ENCODE measurements at places on chromosomes 4 and X. TPM values are rescaled to one million over a fixed set of nuclear protein-coding genes. Genes with fewer than 3 reads are reported as not detected.
A peak's percentile ranks its signal among the peaks of the same experiment; 100 is the strongest.

Gene UGT2B17
- 0.11 TPM for total RNA-seq

Gene DRD5
- not detected for total RNA-seq

Gene SRPK3
- 0.04 TPM for total RNA-seq

Gene MUC7
- not detected for total RNA-seq

Gene RTL5
- not detected for total RNA-seq

Gene SUPT20HL1
- total RNA-seq, result not detected

Gene SHOX
- total RNA-seq, result not detected

Gene DIPK2B
- total RNA-seq, result not detected

- no peak overlapping the region for H3K4me3 ChIP-seq
- peak; percentile 48 for DNase-seq
- no peaks in the 10 kb centered on the region for H3K4me1 ChIP-seq
- no peak overlapping the region for H3K27ac ChIP-seq
These were observed 9.7 kb upstream of the GEMIN8 start for GRCh38 chrX:14039344-14039743.

GRCh38 chr4:75781305-75781704 is 56.9 kb downstream of the USO1 start:
- peaks cover 79% of the 10 kb centered on the region for H3K36me3 ChIP-seq
- DNase-seq, result no peak
- H3K4me3 ChIP-seq, result no peak overlapping the region
- no peaks in the 10 kb centered on the region for H3K4me1 ChIP-seq
- H3K27me3 ChIP-seq, result no peaks in the 10 kb centered on the region

- H3K27ac ChIP-seq, result no peak overlapping the region
- no peak overlapping the region for H3K4me3 ChIP-seq
- no peaks in the 10 kb centered on the region for H3K36me3 ChIP-seq
These were observed 48.5 kb downstream of the SLC9A7 start for GRCh38 chrX:46710425-46710824.

DNA sequence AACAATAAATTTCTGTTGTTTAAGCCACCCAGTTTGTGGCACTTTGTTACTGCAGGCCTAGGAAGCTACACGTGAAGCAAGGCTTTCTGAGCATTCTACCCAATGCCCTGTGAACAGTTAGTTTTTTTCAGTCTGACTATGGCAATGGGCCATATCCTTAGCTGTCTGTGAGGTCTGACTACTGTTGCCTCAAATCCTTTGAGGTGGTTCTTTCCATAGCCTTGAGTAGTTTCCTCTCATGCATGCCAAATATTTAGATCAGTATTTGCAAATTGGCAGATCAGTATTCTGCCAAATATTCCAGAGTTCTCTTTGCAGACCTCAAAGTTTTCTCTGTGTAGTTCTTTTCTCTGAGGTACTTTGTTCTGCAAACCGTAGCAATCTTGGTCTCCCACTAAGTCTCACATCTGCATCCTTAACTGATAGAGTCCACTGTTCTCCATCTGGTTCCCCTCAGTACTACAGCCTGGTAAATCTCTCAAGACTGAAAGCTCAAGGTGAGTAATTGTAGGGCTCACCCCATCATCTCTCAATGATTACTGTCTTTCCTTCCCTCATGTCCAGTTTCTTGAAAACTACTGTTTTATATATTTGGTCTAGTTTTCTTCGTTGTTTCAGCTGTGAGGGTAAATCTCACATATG is 984.9 kb upstream of the INTU start:
- H3K27ac ChIP-seq, result peak overlapping the region; percentile 41
- H3K36me3 ChIP-seq, result peaks cover 44% of the 10 kb centered on the region
- no peak for DNase-seq
- H3K4me1 ChIP-seq, result no peaks in the 10 kb centered on the region

- no peak for DNase-seq
- H3K4me1 ChIP-seq, result no peaks in the 10 kb centered on the region
- no peak overlapping the region for H3K4me3 ChIP-seq
- no peak overlapping the region for H3K27ac ChIP-seq
- no peaks in the 10 kb centered on the region for H3K36me3 ChIP-seq
These were observed 647.1 kb downstream of the ANKRD50 start for GRCh38 chr4:124065422-124065821.

- H3K4me1 ChIP-seq, result no peaks in the 10 kb centered on the region
- no peak overlapping the region for H3K4me3 ChIP-seq
- no peak for DNase-seq
- H3K36me3 ChIP-seq, result no peaks in the 10 kb centered on the region
- no peaks in the 10 kb centered on the region for H3K27me3 ChIP-seq
- H3K27ac ChIP-seq, result no peak overlapping the region
These were observed 37.3 kb upstream of the IGFBP7 start for GRCh38 chr4:57147335-57148060.

DNA sequence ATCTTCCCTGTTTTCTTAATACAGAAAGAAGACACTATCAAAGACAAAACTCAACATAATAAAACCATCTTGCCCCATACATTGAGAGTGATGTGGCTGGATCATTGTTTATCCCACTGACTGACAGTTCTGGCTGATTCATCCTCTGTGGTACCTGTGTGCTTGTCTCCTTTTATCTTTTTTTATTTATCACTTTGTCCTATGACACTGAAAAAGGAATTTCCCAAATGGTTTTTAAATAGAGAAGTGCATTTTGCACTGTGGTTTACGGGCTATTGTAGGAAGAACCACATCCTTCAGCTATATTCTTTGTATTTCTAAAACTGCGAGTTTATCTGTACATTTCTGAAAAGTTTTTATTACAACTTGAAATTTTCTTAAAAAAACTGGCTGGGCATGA is 15.0 kb downstream of the TTC29 start:
- no peak for DNase-seq
- no peaks in the 10 kb centered on the region for H3K27me3 ChIP-seq
- no peak overlapping the region for H3K4me3 ChIP-seq
- no peaks in the 10 kb centered on the region for H3K4me1 ChIP-seq
- no peaks in the 10 kb centered on the region for H3K36me3 ChIP-seq
- no peak overlapping the region for H3K27ac ChIP-seq

DNA sequence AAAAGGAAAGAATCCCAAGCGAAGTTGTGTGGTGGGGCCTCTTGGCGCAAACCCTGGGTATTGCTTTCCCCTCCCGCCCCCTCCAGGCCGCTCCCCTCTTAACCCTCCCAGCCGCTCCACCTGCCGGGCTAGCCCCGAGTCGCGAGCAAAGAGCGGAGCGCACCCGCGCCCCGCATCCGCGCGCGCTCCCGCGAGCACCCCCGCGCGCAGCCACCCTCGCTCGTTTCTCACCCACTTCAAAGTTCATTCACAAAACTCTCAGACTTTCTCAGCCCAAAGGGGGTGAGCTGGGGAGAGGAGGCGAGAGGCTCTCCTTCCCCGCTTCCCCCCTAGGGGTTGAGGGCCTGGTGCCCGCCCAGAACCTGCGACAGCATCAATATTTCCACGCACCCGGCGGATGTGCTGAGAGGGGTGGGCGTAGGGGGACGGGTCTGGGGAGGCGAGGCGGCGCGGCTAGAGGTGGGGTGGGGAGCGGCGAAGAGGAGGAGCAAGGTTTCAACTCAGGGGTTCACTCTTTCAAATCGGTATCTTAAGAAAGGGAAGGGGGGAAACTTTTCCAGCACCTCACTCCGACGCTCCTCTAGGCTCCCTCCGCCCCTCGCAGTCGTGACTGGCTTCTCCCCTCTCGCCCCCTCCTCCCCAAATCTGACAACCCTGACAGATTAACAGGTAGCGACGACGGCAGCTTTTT is 1.8 kb downstream of the MAML3 start:
- no peak overlapping the region for H3K27ac ChIP-seq
- DNase-seq, result peak; percentile 57
- peak overlapping the region; percentile 61 for H3K4me3 ChIP-seq
- no peaks in the 10 kb centered on the region for H3K4me1 ChIP-seq
- H3K27me3 ChIP-seq, result peaks cover 22% of the 10 kb centered on the region

GRCh38 chrX:105696870-105697269 is 125.5 kb upstream of the NRK start:
- H3K4me3 ChIP-seq, result no peak overlapping the region
- H3K27ac ChIP-seq, result no peak overlapping the region
- H3K36me3 ChIP-seq, result no peaks in the 10 kb centered on the region
- no peaks in the 10 kb centered on the region for H3K27me3 ChIP-seq
- no peak for DNase-seq

GRCh38 chrX:19849464-19850080 is 37.8 kb downstream of the SH3KBP1 start:
- peaks cover 11% of the 10 kb centered on the region for H3K27me3 ChIP-seq
- no peaks in the 10 kb centered on the region for H3K36me3 ChIP-seq
- H3K27ac ChIP-seq, result no peak overlapping the region
- H3K4me1 ChIP-seq, result no peaks in the 10 kb centered on the region

DNA sequence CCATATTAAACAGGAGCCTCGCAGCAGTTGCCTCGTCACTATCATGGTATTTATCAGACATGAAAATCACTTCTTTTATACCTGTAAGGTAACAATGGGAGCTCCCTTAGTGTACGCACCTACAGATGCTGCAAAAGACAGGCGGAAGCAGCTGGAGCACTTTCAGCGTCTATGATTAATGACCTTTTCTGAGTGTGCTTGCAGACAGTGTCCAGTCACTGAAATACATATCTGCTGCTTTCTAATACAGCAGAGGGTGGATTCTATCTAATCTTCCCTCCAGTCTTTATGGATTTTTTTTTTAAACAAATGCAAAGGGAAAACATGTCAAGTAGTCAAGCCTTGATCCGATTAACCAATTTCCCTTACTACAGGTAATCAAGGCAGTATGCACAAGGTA is 24.1 kb downstream of the DCTD start:
- H3K27ac ChIP-seq, result no peak overlapping the region
- H3K4me3 ChIP-seq, result no peak overlapping the region
- no peaks in the 10 kb centered on the region for H3K4me1 ChIP-seq
- no peak for DNase-seq

- DNase-seq, result no peak
- no peak overlapping the region for H3K4me3 ChIP-seq
- H3K27me3 ChIP-seq, result no peaks in the 10 kb centered on the region
- H3K4me1 ChIP-seq, result no peaks in the 10 kb centered on the region
- H3K27ac ChIP-seq, result no peak overlapping the region
These were observed 55.7 kb downstream of the BTC start for GRCh38 chr4:74738464-74739143.

DNA sequence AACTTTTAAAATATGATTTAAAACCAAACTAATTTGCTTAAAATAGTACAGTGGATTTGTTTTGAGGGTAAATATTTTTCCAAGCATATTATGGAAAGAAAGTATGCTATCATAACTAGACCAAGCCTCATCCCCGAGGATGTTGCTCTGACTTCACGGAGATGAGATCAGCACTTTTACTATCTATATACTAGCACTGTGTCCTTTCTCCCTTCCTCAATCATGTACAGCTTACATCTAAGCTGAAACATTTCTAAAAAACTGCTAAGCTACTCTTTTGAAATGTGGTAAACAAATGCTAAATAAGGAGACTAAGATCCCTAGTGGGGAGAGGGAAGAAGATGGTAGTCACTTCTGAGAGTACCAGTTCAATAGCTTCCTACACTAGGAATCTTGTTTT is 23.8 kb downstream of the AMMECR1 start:
- H3K4me1 ChIP-seq, result no peaks in the 10 kb centered on the region
- no peak for DNase-seq
- H3K27me3 ChIP-seq, result no peaks in the 10 kb centered on the region
- H3K4me3 ChIP-seq, result no peak overlapping the region
- H3K27ac ChIP-seq, result no peak overlapping the region
- no peaks in the 10 kb centered on the region for H3K36me3 ChIP-seq

GRCh38 chr4:7101692-7102515 is 34.0 kb upstream of the GRPEL1 start:
- H3K4me3 ChIP-seq, result peak overlapping the region; percentile 56
- peak; percentile 80 for DNase-seq
- H3K4me1 ChIP-seq, result peaks cover 30% of the 10 kb centered on the region
- no peaks in the 10 kb centered on the region for H3K36me3 ChIP-seq
- peaks cover 23% of the 10 kb centered on the region for H3K27me3 ChIP-seq

DNA sequence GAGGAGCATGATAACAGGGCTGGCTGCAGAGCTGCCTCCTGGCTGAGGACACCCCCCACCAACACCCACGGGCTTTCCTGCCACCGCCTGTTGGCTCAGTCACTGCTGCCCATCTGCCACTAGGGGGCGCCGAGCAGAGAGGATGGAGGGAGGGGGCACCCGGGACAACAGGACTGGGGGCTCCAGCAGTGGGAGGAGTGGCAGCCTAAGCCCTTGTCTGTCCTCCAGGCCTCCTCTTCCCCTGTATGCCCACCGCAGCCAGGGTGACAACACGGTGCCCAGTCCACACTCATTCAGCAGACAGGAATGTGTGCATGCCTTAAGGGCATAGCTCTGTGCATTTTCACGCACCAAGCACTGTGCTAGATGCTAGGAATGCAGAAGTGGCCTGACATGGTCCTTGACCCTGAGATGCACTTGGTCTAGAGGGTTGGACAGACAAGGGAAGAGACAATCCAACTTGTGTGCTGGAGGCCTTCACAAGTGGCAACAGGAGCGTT is 149.9 kb downstream of the AMMECR1 start:
- H3K4me3 ChIP-seq, result no peak overlapping the region
- H3K4me1 ChIP-seq, result peaks cover 7% of the 10 kb centered on the region
- peaks cover 22% of the 10 kb centered on the region for H3K36me3 ChIP-seq
- no peaks in the 10 kb centered on the region for H3K27me3 ChIP-seq

DNA sequence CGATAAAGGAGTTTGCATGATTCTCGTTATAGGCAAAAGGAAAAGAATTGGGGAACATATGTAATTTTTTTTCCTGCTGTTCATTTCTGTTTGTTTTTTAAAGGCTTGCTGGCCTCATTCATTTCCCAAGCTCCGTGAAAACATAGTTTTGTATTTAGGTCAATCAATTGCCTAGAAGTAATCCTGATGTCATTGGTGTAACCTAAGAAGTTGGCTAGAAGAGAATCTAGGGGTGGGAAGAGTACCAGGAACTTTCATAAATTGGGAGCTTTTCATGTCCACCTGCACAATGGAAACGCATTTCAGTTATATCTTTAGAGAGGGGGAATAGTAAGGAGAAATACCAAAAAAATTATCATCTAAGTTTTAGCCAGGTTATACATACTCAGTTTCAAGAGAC is 3.8 kb downstream of the RAPGEF2 start:
- no peaks in the 10 kb centered on the region for H3K36me3 ChIP-seq
- H3K27me3 ChIP-seq, result no peaks in the 10 kb centered on the region
- peak overlapping the region; percentile 67 for H3K27ac ChIP-seq
- no peak for DNase-seq

DNA sequence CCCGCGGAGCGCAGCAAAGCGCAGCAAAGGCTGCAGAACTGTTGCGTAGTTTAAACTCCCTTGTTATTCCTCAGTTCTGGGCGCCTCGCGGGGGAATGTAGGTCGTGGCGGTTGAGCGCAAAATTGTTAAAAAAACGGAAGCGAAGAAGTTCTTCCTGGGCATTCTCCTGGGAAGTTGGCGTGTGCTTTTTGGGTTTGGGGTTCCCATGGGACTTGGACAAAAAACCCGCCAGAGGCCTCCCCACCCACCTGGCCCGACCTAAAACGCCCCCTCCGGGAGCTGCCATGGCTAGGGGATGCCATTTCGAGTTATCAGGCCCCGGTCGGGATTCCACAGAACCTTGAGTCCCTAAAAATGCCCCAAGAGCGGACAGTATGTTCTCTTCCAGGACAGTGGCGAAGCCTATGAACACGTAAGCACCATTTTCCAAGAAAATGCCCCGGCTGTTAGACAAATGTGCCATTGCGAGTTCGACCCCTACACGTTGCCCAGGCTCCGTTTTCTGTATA is 8.9 kb downstream of the ZIC3 start:
- H3K4me3 ChIP-seq, result no peak overlapping the region
- no peak overlapping the region for H3K27ac ChIP-seq
- no peak for DNase-seq
- no peaks in the 10 kb centered on the region for H3K27me3 ChIP-seq
- H3K36me3 ChIP-seq, result no peaks in the 10 kb centered on the region
